Activated T-helper 2 cell treated with anti-CD3 and anti-CD28 coated beads, Interferon-gamma antibody, Interleukin-2, Interleukin-4, amounts not matched to agents 10 μg/mL and 5 μg/mL and 100 μg/mL, durations not matched to agents 14 hours and 24 hours and 36 hours (primary cell): ENCODE measurements at places on chromosomes 12 and 14. TPM values are rescaled to one million over a fixed set of nuclear protein-coding genes. Genes with fewer than 3 reads are reported as not detected.

DNA sequence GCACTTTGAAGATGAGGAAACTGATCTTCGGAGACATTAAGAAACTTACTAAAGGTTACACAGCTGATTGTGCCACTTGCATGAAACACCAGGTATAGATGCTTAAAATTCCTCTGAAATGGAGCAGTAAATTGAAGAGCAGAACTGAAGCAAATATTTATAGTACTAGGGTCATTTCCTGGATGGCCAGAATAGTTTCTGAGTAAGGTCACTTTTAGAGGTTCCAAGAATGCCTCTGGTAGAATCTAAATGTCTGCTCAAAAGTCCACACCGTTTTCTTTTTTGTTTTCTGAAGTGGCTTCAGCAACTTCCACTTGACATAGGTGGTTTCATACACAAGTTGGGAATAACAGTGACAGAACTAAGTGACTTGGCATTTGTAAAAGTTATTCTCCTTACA lies 19.4 kb downstream of the TPH2 start:
- H3K4me3 ChIP-seq: no peak overlapping the region
- H3K4me1 ChIP-seq: no peaks in the 10 kb centered on the region
- no peaks in the 10 kb centered on the region for H3K36me3 ChIP-seq

DNA sequence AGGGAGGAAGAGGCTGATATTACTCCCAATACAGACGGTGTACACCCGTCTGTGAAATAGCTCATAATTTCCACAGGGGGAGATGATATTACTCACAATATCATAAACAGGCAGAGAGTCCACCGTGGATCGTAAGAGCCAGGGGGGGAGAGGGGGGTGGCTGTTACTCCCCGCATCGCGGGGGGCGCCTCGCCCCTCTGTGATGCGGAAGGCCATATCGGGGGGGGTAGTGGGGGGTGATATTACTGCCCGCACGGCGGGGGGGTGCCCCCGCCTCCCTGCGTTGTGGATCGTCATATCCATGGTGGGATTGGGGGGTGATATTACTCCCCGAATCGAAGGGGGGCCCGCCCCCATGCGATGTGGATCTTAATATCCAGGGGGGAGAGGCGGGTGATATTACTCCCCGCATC lies 91.9 kb downstream of the FRMD6 start:
- no peak for DNase-seq
- no peak overlapping the region for H3K27ac ChIP-seq
- no peaks in the 10 kb centered on the region for H3K4me1 ChIP-seq
- no peak overlapping the region for H3K4me3 ChIP-seq
- peaks cover under 1% of the 10 kb centered on the region for H3K27me3 ChIP-seq
- no peaks in the 10 kb centered on the region for H3K36me3 ChIP-seq

C12orf76 gene
- total RNA-seq: 24.8 and 25.2 TPM in 2 replicates

DNA sequence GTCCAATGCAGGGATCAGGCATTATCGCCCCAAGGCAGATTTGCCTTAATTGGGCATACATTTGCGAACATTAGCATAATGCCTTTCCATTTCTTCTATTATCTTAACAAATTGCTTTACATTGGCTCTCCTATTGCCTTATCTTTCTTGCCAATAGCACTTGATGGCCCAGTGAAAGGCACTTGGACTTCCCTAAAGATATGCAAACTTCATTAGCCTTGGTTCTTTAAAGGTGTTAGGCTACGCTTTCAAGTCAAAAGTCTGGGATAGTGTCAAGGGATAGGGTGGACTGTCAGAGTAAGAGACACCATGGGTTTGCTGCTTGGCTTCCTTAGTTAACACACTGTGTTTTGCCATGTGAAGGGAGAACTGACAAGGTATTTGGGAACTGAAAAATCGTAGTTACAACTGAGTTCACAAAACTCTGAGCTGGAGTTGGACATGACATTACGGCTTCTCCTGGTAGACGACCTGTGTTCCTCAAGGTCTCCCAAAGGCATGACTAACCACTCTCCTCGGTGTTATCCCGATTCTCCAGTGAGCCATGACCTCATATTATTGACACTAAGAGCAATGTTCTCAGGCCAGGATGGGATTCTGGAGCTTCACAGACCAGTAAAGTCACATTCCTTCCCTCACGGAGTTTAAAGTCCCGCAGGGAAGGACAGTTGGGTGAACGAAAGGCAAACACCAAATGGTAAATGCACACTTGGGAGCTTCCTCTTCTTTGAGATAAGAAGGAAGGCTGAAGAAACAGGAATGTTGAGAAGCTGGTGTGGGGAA lies 65.2 kb downstream of the TBC1D30 start:
- H3K4me3 ChIP-seq: no peak overlapping the region
- H3K36me3 ChIP-seq: no peaks in the 10 kb centered on the region
- no peak for DNase-seq
- peaks cover 8% of the 10 kb centered on the region for H3K4me1 ChIP-seq
- H3K27me3 ChIP-seq: peaks cover 10% of the 10 kb centered on the region

KERA gene
- total RNA-seq: not detected in 2 replicates

- H3K27me3 ChIP-seq: no peaks in the 10 kb centered on the region
- H3K27ac ChIP-seq: peak overlapping the region; percentile 98
- H3K36me3 ChIP-seq: peaks cover 44% of the 10 kb centered on the region
- H3K4me3 ChIP-seq: peak overlapping the region; percentile 100
- DNase-seq: peak; percentile 49
Observed at GRCh38 chr12:56687223-56688128, 608 bp downstream of the PTGES3 start.

DNA sequence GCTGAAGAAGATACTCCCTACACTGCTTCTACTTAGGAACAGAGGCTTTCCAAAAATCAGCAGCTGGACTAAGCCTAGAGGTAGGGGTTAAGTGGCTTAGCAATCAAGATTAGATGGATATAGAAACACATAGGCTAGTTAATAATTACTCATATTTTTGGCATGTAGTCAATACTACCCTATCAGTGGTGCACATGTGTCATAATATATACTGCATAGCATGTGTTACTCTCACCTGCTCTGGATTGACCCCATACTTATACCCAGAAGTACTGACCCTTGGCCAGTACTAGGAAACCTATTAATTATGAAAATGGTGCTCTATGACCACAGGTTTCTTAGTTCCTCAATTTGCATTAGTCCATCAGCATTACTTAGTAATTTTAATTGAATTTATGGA lies 528.4 kb upstream of the LMO3 start:
- no peak overlapping the region for H3K4me3 ChIP-seq
- H3K4me1 ChIP-seq: no peaks in the 10 kb centered on the region
- H3K27me3 ChIP-seq: no peaks in the 10 kb centered on the region
- H3K36me3 ChIP-seq: no peaks in the 10 kb centered on the region
- no peak overlapping the region for H3K27ac ChIP-seq

RTL1 gene
- not detected in 2 replicates for total RNA-seq

SIX6 gene
- not detected in 2 replicates for total RNA-seq

GRCh38 chr14:55915456-55915855 lies 202.8 kb upstream of the PELI2 start:
- H3K4me1 ChIP-seq: no peaks in the 10 kb centered on the region
- DNase-seq: no peak

SDR9C7 gene
- total RNA-seq: not detected in 2 replicates

DNA sequence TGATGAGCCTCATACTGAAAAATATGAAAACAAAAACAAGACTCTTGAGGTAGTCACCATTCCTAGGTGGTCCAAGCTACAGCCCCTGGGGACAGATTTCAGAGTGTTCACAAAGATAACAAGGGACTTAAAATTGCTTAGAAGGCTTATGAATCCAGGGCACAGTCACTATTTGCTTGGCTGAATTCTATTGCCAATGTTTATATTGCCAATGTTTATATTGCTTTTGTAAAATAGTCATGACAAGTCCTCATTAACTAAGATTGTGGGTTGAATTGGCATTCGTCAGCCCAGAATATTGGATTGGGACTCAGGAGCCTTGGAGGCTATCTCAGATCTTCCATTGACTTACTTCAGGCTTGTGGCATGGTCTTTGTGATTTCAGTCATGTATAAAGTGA lies 6.4 kb downstream of the TMEM117 start:
- H3K27me3 ChIP-seq: peaks cover 24% of the 10 kb centered on the region
- no peak overlapping the region for H3K4me3 ChIP-seq
- no peak for DNase-seq
- H3K4me1 ChIP-seq: peaks cover 12% of the 10 kb centered on the region

OASL gene
- total RNA-seq: 1.9 and 2.3 TPM in 2 replicates

CHGA gene
- not detected in 2 replicates for total RNA-seq

DNA sequence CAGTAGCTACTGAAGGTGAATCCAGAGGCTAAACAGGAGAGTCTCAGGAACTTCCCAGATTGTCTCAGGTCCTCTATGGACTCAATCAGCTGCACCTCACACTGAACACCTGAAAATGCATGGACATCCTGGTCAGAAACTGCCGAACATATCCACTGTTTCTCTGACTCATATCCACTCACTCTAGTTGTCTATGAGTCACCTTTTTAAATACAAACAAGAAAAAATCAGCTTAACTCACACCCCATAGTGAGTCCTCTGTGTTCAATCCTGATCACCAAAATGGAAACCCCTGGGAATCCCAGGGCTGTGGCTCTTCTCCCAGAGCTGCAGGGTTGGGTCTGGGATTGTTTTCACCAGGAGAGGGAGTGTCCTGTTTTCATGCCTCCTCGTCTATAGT lies 556.7 kb downstream of the TMEM121 start:
- H3K27ac ChIP-seq: no peak overlapping the region
- no peak for DNase-seq
- H3K27me3 ChIP-seq: peaks cover 28% of the 10 kb centered on the region
- peaks cover 21% of the 10 kb centered on the region for H3K4me1 ChIP-seq

PLEKHH1 gene
- 1.5 and 1.8 TPM in 2 replicates for total RNA-seq

FGD4 gene
- total RNA-seq: 1.4 and 1.7 TPM in 2 replicates

- DNase-seq: no peak
- H3K4me1 ChIP-seq: peaks cover 32% of the 10 kb centered on the region
- H3K27ac ChIP-seq: no peak overlapping the region
- peaks cover 10% of the 10 kb centered on the region for H3K36me3 ChIP-seq
- H3K27me3 ChIP-seq: no peaks in the 10 kb centered on the region
Observed at GRCh38 chr14:63508033-63508432, 35.1 kb downstream of the PPP2R5E start.

B4GALNT1 gene
- total RNA-seq: 10.8 and 11.3 TPM in 2 replicates

- H3K4me1 ChIP-seq: no peaks in the 10 kb centered on the region
- no peak overlapping the region for H3K27ac ChIP-seq
- H3K27me3 ChIP-seq: no peaks in the 10 kb centered on the region
- DNase-seq: no peak
- H3K4me3 ChIP-seq: no peak overlapping the region
Observed at GRCh38 chr12:5969156-5969973, 24.3 kb upstream of the ANO2 start.

- H3K4me3 ChIP-seq: no peak overlapping the region
- H3K27ac ChIP-seq: no peak overlapping the region
- no peak for DNase-seq
- H3K27me3 ChIP-seq: no peaks in the 10 kb centered on the region
- no peaks in the 10 kb centered on the region for H3K36me3 ChIP-seq
Observed at GRCh38 chr12:86774841-86775388, 518.7 kb upstream of the MGAT4C start.

HOXC13 gene
- not detected in 2 replicates for total RNA-seq

DNA sequence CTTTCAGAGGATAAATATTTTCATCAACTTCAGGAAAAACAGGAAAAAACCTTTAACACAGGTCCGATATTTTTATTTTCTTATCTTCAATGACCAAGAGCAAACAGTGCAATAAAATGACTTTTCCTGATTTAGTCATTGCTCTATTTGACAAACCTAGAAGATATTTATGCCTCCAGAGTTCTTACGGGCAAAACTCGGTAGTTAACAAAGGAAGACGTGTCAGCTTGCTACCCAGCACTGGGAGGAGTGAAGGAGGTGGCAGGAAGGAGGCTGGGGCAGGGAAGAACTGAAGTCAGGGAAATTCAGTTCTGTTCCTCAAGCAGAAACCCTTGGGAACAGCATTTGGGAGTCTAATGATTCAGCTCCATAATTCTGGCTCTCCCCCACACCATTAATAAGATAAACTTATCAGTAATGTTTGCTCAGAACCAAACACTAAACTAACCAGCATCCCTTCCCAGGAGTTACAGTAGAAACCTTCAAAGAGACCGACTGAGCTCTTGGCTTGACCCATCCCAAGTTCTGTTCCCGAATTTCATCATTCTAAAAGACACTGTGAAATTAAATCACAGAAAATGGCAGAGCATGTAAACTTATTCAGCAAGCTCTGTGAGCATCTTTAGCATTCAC lies 163.3 kb downstream of the APAF1 start:
- no peaks in the 10 kb centered on the region for H3K4me1 ChIP-seq
- H3K27ac ChIP-seq: no peak overlapping the region
- H3K36me3 ChIP-seq: no peaks in the 10 kb centered on the region
- DNase-seq: no peak
- no peak overlapping the region for H3K4me3 ChIP-seq
- peaks cover 23% of the 10 kb centered on the region for H3K27me3 ChIP-seq

- no peak overlapping the region for H3K4me3 ChIP-seq
- H3K27me3 ChIP-seq: no peaks in the 10 kb centered on the region
- no peak overlapping the region for H3K27ac ChIP-seq
Observed at GRCh38 chr12:123115409-123116121, 35.3 kb downstream of the PITPNM2 start.

ASB2 gene
- total RNA-seq: 19.8 TPM in 2 replicates

ASPG gene
- total RNA-seq: not detected in 2 replicates

RNF212B gene
- not detected in 2 replicates for total RNA-seq

ACOT6 gene
- not detected in 2 replicates for total RNA-seq

GZMB gene
- total RNA-seq: 4,664 and 4,741 TPM in 2 replicates

GRCh38 chr14:92323011-92323915 lies at the start of gene SLC24A4:
TSS of gene SLC24A4 (plus strand) at chr14:92323165. CDS start at chr14:92323831, 666 bp downstream.
- peak within 1 kb of the TSS; percentile 40 for H3K4me3 ChIP-seq
- H3K27ac ChIP-seq: no peak within 1 kb of the TSS
- H3K36me3 ChIP-seq: no peaks in the 10 kb centered on the region
- H3K27me3 ChIP-seq: peaks cover 61% of the 10 kb centered on the region
- no peak for DNase-seq

- H3K4me1 ChIP-seq: no peaks in the 10 kb centered on the region
- H3K27me3 ChIP-seq: no peaks in the 10 kb centered on the region
- no peak overlapping the region for H3K4me3 ChIP-seq
- no peak overlapping the region for H3K27ac ChIP-seq
Observed at GRCh38 chr12:54341378-54342300, 16.7 kb downstream of the COPZ1 start.

PSMD9 gene
- 65.2 and 71.0 TPM in 2 replicates for total RNA-seq

- H3K4me3 ChIP-seq: no peak overlapping the region
- peaks cover 22% of the 10 kb centered on the region for H3K27me3 ChIP-seq
- H3K36me3 ChIP-seq: no peaks in the 10 kb centered on the region
- no peak overlapping the region for H3K27ac ChIP-seq
- no peak for DNase-seq
Observed at GRCh38 chr14:21043387-21043973, 1.3 kb downstream of the RNASE7 start.

DNA sequence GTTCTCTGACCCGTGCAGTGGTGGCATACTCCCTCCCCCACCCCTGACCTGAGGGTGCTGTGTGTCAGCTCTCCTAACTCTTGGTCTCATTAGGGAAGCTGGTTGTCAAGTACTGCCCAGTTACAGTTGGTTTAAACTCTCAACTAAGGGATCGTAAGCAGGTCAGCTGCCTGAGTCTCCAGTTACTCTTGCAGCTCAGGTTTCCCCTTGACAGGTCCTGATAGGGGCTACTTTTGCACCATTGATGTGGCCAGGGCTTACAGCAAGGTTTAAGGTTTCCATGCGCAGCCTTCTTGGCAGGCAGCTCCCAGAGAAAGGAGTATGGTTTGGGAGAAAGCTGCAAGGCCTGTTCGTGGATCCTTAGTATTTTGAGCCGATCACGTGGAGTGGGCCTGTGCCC lies 74.5 kb downstream of the ETV6 start:
- no peaks in the 10 kb centered on the region for H3K27me3 ChIP-seq
- H3K4me3 ChIP-seq: no peak overlapping the region
- no peak overlapping the region for H3K27ac ChIP-seq
- H3K36me3 ChIP-seq: peaks cover 36% of the 10 kb centered on the region
- no peak for DNase-seq
